Prostate gland (tissue), 2 donors: ENCODE measurements at places on chromosomes 5 and 9.

GRCh38 chr5:65867542-65868195, 58.7 kb upstream of the ERBIN start:
- DNase-seq, result no peak
- no peaks in the 10 kb centered on the region for H3K27me3 ChIP-seq
- no peak overlapping the region for H3K27ac ChIP-seq
- H3K4me1 ChIP-seq, result no peaks in the 10 kb centered on the region
- no peaks in the 10 kb centered on the region for H3K36me3 ChIP-seq

DNA sequence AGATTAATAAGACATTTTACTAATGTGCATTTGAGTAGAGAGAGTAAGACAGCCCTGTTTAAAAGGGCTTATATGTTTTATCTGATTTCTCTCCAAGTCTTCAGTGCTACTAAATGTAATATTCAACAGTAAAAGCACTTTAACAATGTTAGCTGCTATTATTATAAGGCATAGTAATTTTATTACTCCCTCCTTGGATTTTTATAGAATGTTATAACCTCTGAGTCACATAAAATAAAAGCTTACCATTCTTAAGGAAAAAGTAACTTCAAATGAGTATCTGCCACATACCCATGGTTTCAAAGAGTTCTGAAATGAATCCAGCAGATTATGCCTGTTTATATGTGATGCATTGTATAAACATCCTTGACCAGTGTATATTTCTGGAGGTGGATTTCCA, 19.0 kb downstream of the SPDL1 start:
- no peak overlapping the region for H3K27ac ChIP-seq
- no peak for DNase-seq
- no peaks in the 10 kb centered on the region for H3K27me3 ChIP-seq
- no peaks in the 10 kb centered on the region for H3K4me1 ChIP-seq

DNA sequence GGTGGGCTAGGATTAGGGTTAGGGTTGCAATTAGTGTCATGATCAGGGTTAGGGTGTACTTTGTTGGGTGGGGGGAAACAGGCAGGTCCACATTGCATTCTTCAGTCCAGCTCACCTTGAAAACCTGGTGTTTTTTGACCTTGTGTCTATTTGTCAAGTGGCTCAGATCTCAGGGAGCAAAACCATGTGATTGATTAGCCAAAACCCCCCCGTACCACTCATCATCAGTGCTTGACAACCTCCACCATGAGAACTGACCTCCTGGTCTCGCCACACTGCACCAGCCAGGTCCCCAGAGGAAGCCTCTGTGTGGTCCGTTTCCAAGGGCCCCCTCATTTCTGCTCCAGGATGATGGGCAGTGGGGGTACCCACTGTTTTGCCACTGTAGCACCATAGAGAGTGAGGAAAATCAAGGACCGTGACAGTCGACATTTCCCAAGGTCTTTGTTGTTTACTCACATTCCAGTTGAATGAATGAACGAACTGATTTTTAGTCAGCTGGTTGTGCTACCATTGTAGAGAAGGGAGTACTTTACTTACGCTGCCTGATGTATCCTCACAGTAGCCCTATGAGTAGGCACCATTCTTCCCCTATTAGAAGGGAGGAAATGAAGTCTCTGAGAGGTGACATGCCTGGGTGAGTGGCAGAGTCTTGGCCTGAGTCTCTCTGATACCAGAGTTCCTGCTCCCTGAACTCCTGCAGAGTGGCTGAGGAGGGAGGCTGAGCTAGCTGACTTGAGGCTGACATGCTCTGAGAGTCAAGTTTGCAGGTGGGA, 84.8 kb downstream of the RAD23B start:
- no peaks in the 10 kb centered on the region for H3K4me1 ChIP-seq
- no peaks in the 10 kb centered on the region for H3K27me3 ChIP-seq
- no peak for DNase-seq

GRCh38 chr9:14094491-14094890, 219.4 kb downstream of the NFIB start:
- no peak for DNase-seq
- H3K27ac ChIP-seq, result no peak overlapping the region
- peaks cover 3% of the 10 kb centered on the region for H3K4me1 ChIP-seq
- H3K36me3 ChIP-seq, result no peaks in the 10 kb centered on the region
- no peaks in the 10 kb centered on the region for H3K27me3 ChIP-seq

DNA sequence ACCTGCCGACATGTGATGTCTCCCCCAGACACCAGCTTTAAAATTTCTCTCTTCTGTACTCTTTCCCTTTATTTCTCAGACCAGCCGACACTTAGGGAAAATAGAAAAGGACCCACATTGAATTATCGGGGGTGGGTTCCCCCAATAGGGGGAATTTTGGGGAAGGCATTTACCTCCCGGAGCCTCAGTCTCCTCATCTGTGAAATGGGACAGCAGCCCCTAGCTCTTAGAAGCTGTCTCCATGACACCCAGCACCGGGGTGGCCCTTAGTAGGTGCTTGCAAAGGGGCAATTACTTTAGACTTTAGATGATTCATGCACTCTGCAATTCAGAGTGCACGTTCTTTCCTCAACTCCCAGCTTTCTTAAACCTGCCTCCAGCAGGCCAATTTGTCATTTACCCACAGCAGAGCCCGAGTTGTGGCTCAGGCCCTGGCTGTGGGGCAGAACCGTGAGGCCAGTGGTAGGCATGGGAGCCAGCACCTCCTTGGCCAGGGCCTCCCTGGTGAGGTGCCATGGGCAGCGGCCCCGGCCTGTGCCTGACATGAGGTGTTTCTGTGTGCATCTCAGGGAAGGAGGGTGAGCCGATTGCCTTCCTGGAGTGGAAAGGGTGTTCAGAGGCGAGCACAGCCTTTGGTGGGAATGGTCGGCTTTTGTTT, 51.7 kb downstream of the SH3PXD2B start:
- no peak overlapping the region for H3K4me3 ChIP-seq
- peak overlapping the region; percentile 76 for H3K27ac ChIP-seq
- DNase-seq, result no peak

GRCh38 chr9:119179701-119180100, 189.5 kb downstream of the BRINP1 start:
- no peaks in the 10 kb centered on the region for H3K36me3 ChIP-seq
- H3K4me3 ChIP-seq, result no peak overlapping the region
- H3K27me3 ChIP-seq, result no peaks in the 10 kb centered on the region

DNA sequence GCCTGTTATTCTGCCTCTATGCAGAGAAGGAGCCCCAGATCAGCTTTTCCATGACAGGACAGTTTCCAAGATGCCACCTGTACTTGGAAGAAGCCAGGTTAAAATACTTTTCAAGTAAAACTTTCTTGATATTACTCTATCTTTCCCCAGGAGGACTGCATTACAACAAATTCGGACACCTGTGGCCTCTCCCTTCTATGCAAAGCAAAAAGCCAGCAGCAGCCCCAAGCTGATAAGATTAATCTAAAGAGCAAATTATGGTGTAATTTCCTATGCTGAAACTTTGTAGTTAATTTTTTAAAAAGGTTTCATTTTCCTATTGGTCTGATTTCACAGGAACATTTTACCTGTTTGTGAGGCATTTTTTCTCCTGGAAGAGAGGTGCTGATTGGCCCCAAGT, 301 bp upstream of the IL4 start:
- no peak overlapping the region for H3K27ac ChIP-seq
- H3K4me1 ChIP-seq, result no peaks in the 10 kb centered on the region
- H3K27me3 ChIP-seq, result no peaks in the 10 kb centered on the region
- H3K4me3 ChIP-seq, result no peak overlapping the region
- no peak for DNase-seq
- no peaks in the 10 kb centered on the region for H3K36me3 ChIP-seq

GRCh38 chr9:93079371-93079770, 16.6 kb upstream of the CARD19 start:
- no peak overlapping the region for H3K27ac ChIP-seq
- H3K36me3 ChIP-seq, result no peaks in the 10 kb centered on the region
- DNase-seq, result no peak
- no peak overlapping the region for H3K4me3 ChIP-seq
- no peaks in the 10 kb centered on the region for H3K27me3 ChIP-seq
